ENCODE measurements at places on chromosomes 16 and 17.

DNA sequence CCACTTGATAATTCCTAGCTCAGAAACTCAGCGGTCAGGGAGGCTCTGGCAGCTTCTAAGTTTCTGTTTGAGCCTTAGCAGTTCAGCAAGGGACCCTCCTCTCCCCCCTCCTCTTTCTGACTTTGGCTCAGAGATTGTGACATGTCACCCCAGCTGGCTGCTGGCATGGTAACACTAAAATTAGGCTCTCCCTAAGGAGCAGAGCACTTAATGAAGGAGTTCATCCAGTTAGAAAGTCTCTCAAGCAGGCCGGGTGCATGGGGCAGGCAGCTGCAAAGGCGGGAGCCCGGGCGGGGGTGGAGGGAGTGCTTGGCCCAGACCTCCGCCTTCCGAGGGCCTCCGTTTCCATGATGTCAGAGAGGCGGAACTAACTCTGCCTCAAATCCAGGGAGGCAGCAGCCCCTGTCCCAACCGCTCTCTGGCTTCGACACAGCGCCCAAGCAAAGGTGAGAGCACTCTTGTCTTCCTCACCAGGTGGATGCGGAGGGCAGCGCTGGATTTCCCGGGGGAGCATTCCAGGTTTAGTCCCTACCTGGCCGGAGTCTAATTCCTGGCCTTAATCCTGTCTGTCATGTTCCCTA lies 128.0 kb upstream of the PLCG2 start:
- DNase-seq = peak; percentile 70

DNA sequence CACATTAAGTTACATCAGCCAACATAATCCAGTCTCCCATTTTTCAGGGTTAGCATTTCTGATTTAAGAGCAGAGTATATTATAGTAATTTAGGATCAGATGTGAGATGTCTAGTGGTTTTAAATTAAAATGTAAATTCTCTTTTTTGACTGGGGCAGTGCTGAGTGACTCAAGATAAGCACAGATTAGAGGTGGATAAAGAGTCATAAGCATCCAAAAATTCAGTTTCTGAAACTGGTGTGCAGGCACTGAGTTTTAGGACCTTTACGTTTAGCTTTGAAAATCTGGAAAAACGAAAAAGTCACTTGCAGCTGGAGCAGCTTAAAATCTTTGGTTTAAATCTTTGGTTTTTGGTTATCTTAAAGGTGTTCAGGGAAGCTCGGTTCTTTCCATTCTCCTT lies 190.7 kb downstream of the FTO start:
- no peak for DNase-seq

DNA sequence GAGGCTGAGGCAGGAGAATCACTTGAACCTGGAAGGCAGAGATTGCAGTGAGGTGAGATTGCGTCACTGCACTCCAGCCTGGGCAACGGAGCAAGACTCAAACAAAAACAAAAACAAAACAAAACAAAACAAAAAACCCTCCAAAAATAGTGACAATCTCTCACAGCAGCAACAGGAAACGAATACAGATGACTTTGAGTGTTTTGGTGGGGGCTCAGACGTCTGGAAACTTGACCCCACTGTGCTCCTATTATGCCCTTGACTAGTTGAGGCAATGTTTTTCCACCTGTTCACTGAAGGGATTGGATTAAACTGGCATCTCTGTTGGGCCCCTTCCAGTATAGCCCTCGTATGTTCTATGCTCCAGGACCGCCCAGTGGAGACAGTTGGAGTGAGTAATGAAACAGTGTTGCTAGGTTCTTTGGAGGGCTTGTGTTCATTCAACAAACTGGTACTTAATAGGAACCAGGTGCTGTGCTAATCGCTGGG lies 167.0 kb downstream of the UTP18 start:
- DNase-seq = peak; percentile 44

DNA sequence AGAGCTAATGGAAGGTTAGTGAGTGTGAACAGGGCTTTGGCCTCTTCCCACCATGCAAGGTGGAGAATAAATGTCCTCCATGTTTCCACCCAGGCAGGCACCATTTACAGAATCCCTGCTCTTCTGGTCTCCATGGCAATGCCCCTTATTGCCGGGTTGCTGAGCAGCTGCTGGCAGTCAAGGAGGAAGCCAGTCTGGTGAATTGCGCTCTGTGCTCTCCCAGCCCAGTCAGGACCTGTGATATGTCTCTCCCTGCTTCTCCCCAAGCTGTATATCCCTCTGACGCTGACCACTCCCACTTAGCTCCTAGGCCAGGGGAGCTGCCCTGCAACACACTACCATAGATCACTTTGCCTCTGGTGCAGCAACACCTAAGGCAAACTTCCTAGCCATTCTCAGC lies 402.1 kb upstream of the ERCC4 start:
- DNase-seq = no peak

- DNase-seq = peak; percentile 94
These were observed at the start of gene BTBD17 for GRCh38 chr17:74361230-74362068. Gene BTBD17, minus strand, starts transcription at chr17:74361868. Its CDS starts 49 bp downstream, at chr17:74361819.

- no peak for DNase-seq
These were observed 4.1 kb downstream of the RARA start for GRCh38 chr17:40312893-40313667.

- DNase-seq = no peak
These were observed at the start of gene QPRT for GRCh38 chr16:29678691-29679267. Gene QPRT, plus strand, starts transcription at chr16:29679180. Its CDS starts 18 bp downstream, at chr16:29679198.

GRCh38 chr17:35433075-35433894 lies 985 bp upstream of the SLFN12 start:
- DNase-seq = no peak

GRCh38 chr16:22077700-22078313 lies 14.5 kb upstream of the VWA3A start:
- peak; percentile 47 for DNase-seq

DNA sequence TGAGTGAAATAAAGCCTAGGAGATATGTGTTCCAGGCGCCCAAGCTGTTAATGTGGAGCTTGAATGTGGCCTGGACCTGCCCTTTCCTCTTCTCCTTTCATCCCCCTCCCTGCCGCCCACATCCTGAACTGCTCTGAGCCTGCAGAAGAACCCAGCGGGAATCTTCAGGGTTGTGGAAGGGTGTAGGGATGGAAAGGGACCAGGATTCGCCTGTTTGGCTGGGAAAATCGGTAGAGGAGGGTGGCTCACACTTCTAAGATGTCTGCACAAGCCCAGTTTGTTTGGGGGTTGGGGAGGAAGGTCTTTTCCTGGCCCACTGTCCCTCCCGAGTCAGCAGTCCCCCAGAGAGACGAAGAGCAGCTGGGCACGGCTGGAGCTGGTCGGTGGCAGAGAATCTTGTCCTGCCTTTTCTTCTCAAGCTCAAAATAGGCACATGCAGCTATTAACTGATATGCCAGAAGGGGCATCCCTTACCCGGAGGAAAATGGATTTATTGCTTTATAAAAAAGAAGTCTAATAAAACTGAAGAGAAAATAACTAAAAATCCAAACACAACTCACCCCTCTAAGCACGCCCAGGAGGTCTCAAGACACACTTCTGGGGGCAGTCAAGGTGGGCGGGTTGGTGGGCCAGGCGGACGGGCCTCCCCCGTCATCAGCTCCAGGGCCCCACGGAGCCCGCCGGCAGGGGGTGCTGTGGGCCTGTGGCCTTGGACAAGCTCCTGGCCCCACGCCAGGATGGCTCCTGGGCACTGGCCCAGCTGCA lies 11.5 kb upstream of the PITPNA start:
- DNase-seq = peak; percentile 33

- DNase-seq = peak; percentile 37
These were observed 879 bp downstream of the SOCS1 start for GRCh38 chr16:11254913-11255736.

DNA sequence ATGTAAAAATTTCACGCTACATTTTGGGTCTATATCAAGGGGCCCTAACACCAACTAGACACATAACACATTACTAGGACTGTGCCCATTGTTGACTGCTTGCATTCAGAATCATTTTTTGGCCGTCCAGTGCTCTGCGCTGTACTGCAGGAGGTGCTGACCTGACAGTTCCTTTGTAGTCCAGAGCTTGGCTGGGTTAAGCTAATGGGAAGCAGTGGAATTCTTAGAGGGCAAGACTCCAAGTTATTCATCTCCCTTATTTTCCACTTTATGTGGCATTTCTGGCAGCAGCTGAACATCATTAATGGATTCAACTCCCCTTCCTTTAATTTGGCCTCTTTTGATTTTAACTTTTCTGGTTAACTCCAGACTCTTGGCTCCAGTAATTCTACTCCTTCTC lies 351.7 kb downstream of the CDH8 start:
- no peak for DNase-seq

- DNase-seq = peak; percentile 64
These were observed 55.7 kb downstream of the ABR start for GRCh38 chr17:1123921-1124715.

GRCh38 chr17:17398943-17399926 lies 77.6 kb upstream of the MED9 start:
- DNase-seq = no peak

- DNase-seq = no peak
These were observed 78.9 kb downstream of the MPRIP start for GRCh38 chr17:17121162-17121561.

DNA sequence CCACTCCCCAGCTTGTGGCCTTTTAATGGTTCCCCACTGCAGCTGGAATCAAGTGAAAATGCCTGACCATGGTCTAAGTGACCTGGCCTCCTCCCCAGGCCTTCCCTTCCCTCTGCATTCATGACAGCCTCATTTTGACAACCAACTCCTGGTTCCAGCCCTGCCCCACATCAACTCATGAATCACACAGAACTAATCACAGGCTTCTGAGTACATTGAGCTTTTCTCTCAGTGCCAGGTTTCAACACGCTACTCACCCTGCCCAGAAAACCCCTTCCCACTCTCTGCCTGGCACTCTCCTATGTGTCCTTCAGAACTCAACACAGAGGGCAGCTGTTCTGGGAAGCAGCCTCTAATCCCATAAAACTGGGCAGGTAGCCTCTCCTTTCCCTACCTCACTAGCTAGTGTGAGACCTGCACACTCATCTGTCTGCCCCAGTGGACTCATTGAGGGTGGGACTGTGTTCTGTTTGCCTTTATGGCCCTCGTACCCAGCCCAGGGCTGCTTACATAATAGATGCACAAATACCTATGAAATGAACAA lies 313.6 kb downstream of the GRIN2A start:
- DNase-seq = no peak

DNA sequence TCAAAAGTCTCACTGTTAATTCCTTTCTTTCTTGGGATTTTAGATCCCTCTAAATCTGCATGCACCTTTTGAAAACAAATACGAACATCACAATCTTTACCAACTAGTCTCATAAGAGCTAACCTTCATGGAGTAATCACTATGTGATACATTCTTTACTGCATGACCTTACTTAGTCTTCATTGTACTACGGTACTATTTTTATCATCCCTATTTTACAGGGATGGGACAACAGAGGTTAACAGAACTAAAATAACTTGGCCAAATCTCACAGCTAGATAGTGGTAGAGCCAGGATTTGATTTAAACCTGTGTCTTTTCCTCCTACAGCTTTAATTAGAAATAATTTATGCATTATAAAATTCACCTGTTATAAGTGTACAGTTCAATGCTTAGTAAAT lies 32.9 kb upstream of the TAOK1 start:
- DNase-seq = no peak
